ENCODE measurements at places on chromosomes 2 and 18. TPM values are rescaled to one million over a fixed set of nuclear protein-coding genes. Genes with fewer than 3 reads are reported as not detected.

CAPN14 gene
- total RNA-seq: 4.1 TPM

CLASP1 gene
- total RNA-seq: 321 TPM

EN1 gene
- not detected for total RNA-seq

AQP12B gene
- not detected for total RNA-seq

CNTNAP5 gene
- 65.1 TPM for total RNA-seq

TANC1 gene
- total RNA-seq: 16.0 TPM

POTEJ gene
- not detected for total RNA-seq

CKAP2L gene
- total RNA-seq: 4.7 TPM

ARHGEF4 gene
- total RNA-seq: 47.9 TPM

CHRNG gene
- not detected for total RNA-seq

OLA1 gene
- 79.2 TPM for total RNA-seq

ALLC gene
- not detected for total RNA-seq

GREB1L gene
- 0.94 TPM for total RNA-seq

All from parietal lobe (tissue), 2 donors.